ENCODE measurements at places on chromosomes 6 and 20.

DNA sequence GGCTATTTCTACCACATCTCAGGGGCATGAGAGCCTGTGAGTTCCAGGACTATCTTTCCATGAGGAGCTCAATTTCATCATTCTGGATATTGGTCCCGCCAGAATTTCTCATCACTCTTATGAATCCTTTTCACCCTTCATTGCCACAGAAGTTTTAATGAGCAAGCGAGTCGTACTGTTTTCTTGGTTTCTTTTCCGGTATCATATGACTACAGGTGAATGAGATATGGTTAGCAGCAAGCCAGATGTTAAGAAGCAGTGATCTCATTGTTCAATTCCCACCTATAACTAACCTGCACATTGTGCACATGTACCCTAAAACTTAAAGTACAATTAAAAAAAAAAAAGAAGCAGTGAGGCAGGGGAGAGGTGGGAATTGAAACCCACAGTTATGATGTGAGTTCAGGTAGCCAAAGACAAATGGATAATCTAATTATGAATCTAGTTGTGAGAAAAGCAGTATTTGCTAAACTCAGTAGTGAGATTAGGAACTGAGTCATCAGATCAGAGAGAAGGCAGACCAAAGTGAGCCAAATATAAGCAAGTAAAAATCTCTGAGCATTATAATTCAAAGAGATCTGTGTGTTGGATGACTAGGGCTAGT, 78.0 kb upstream of the ELOVL5 start:
- no peak for DNase-seq

GRCh38 chr6:45801471-45802289, 214.0 kb downstream of the CLIC5 start:
- DNase-seq = no peak

GRCh38 chr6:63063631-63064271, 147.5 kb upstream of the FKBP1C start:
- no peak for DNase-seq

DNA sequence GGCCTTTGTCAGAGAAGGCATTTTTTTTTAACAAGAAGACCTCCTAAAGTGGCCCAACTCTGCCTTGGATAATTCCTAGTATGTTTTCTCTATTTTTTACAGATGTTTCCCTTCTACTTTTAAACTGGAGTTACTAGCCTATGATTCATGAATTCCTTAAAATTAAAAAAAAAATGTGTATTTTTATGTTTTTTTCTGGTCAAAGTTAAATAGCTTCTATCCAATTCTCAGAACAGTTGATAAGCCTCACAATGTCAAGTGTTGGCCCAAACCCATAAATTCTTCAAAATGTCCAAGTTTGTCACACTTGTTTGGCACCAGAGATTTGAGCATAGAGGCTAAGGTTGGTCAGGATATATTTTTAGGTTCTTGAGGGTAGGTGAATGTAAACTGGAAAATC, 64.0 kb downstream of the JAG1 start:
- DNase-seq = no peak

GRCh38 chr6:133203344-133203697, 37.8 kb upstream of the EYA4 start:
- DNase-seq = no peak

GRCh38 chr20:41320976-41321375, 3.4 kb upstream of the ZHX3 start:
- DNase-seq = no peak

DNA sequence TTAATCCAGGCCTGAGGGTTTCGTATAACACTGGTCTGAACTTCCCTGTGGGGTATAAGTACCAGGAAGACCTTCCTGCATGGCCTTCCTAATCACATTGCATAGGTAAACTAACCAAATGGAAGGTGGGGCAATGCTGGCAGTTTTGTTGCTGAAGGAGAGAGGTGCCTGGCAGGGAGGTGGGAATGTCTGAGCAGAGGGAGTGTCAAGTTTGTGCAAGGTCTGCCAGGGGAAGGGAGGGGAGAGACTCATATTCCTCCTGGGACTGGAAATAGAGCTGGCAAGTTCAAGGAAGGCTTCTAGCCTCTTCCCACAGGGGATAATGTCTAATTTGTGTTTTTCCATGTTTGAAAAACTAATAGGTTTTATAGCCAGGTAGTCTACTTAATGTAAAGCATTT, 70.6 kb downstream of the HDDC2 start:
- no peak for DNase-seq

DNA sequence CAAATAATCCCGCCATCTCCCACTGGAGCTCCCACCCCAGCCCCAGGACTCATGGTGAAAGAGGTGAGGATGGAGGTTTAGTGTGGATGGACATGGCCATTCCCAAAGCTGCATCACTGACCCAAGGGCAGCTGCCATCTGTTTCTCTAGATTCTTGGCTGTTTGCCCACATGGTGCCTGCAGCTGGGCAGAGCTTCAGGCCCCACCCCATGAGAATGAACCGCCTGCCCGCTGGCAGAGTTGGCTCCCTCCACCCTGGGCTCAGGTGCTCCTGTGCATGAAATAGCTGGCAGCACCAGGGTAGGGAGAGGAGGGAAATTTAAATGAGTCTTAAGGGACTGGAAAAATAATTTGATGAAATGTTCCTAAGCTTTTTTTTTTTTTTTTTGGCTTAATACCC, 17.4 kb downstream of the SCML4 start:
- no peak for DNase-seq

DNA sequence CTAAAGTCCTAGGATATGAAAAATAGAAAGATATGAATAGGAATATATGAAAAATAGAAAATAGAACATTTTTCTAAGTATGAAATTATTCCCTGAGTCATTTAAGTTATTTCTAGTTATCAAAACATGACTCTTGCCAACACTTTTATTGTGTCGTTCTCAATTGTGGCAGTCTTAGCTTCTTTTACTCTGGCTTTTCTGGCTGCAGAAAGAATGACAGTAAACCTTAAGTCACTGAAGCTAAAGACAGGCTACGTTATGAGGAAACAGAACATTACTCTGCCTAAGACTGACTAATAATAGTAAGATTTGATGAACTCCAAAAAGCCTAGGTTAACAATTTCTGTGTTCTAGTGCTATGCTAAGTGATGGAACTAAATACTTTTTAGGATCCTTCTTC, 74.6 kb downstream of the AIG1 start:
- no peak for DNase-seq

- DNase-seq = no peak
Observed at GRCh38 chr20:47789764-47790579, 4.7 kb upstream of the SULF2 start.

- no peak for DNase-seq
Observed at GRCh38 chr6:160070427-160070826, 51.2 kb upstream of the SLC22A1 start.

DNA sequence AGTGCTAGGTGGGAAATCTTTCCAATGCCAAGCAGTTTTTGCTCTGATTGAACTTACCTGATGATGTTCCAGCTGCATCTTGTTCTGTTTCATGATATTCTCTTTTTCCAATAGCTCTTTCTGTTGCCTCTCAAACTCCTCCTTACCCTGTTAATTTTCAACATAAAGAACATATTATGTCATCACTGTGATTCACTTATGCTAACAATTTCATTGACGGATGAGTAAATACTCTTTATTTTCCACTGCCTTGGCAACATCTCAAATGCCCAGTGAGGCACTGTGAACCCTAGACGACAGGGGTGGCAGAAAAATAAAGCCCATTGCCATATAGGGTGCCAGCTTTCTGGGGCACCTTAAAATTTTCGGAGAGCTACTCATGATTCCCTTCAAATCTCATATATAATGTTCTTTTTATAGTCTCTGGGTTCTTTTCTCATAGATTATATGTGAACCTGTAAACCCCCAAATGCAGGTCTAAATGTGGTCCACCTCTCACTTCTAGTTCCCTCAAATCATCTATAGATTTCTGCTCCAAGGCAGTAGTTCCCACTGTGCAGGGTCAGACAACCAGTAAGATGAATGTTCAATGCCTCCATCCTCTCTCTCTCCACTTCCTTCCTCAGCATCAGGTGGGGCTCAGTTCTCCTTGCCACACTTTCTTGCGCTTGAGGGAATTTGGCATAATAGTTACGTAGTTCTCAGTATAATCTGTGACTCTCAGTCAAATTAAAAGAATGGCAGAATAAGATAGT, 44.1 kb downstream of the NEDD9 start:
- no peak for DNase-seq

GRCh38 chr6:17900011-17900410, 87.4 kb downstream of the KIF13A start:
- no peak for DNase-seq

DNA sequence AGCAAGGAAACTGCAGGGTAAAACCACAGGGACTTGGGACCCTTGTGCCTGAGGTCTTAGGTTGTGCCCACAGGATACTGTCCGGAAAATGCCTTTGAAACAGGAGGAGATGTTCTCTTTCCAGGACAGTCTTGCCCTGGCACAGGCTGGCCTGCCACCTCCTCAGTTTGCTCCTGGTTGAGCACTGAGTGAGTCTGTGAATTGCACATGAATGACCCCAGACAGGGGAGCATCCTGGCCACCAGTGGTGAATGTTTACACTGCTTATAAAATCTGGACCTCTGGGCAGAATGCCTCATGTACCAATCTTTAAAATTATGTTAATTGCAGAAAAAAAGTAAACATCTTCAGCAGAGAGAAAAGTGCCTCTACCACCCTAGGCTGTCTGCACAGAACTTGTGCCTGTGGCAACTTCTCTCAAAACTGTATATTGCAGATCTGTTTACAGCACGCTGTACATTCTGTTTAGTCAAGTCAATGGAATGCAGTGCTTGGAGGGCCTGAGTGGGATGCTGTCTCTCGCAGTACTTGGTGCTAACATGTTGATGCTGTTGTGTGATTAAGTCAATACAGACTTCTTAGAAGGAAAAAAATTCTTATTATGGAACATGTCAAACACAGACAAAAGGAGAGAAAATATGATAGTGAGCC, 242.1 kb downstream of the SOD2 start:
- no peak for DNase-seq

GRCh38 chr20:5657190-5657875, 92.9 kb upstream of the SHLD1 start:
- DNase-seq = no peak

DNA sequence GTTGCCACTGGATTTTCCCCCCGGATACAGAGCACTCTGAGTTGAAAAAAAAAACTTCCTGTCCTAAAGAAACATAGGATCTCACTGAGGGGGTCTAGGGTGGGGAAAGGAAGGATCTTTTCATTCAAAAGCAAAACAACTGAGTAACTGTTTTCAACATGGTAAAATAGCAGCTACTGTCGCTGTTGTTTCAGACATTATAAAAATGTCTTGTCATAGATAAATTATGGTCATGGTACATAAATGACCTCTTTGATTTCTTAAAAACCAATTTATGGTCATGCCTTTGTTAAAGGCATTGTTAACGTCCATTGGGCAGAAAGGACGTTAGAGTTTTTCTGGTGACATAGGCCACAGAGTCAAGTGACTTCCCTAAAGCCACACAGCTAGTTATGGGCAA, 180.4 kb upstream of the DTNBP1 start:
- DNase-seq = no peak

DNA sequence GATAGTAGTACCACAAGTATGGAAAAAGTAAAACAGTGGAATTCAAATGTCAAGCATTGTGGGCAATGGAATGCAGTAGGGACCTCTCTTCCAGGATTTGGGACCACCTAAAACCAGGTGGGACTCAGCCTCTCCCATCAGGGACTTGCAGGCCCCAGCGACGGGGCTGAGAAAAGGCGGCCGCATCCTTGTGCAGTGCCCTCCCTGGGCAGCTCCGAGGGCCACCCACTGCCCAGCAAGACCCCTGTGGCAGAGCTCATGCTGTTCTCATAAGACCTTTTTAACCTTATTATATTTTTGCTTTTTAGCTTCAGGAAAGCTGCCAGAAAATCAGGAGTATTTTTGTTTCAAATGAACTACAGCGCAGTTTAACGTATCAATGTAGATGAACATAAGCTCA, 142.6 kb upstream of the RPS6KA2 start:
- no peak for DNase-seq

- DNase-seq = no peak
Observed at GRCh38 chr6:138526822-138527235, 27.5 kb upstream of the NHSL1 start.

DNA sequence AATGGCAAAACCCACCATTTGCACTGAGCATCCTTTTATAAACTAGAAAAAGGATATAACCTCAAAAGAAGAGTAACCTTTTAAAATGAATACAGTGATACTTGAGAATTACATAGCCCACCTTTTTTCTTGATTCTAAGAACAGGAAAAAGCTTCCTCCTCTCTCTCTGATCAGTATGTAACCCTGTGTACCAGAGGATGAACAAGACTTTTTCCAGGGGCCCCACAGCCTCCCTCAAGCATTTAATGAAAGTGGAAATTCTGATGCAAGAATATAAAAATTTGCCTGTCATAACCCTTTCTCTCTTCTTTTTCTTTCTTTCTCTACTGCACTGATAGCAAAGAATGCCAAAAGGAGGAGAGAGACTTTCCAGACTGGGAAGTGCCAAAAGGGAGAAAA, 64.2 kb upstream of the BTN3A2 start:
- DNase-seq = no peak

DNA sequence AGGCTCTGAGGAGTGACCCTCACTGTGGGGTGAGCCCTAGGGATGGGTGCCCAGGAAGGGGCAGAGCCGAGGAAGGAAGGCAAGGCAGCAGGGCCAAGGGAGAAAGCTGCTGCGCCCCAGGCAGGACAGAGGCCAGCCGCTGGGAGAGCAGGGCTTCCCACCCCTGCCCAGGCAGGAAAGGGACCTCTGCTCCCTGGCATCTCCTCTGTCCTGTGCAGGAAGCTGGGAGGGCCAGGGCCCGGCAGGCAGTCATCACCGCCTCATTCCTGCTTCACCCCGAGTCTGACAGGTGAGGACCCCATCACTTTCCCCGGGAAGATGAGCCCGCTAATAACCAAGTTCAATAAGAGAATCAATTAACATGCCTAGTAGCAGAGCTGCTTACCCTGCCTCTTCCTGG, 81.3 kb downstream of the EDN3 start:
- no peak for DNase-seq

DNA sequence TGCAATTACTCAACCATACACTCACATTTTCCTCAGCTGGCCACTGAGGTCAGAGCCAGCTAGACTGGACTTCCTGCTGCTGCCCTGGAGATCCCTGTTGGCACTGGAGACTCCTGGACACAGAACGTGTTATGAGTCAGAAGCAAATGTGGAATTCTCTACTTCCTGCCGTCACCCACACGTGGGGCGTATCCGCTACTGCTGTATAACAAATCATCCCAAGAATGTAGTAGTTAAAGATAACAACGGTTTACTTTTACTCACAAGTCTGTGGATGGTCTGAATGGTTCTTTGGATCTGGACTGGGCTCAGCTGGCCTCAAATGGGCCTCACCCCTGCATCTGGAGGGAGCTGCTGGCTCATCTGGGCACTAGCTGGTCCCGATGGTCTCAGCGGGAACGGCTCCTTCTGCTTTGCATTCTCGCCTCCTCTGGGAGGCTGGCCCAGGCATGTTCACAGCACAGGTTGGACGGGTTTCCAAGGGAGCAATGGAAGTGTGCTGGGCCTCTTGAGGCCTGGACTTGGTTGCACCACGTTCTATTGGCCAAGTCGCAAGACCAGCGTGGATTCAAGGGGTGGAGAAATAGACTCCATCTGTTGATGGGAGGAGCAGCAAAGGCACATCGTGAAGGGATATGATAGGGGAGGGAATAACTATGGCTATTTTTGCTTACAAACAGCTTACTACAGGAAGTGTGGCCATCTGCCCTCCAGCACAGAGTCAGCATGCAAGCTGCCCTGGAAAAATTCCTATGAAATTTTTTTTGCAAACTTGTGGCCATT, 118.5 kb downstream of the SNX5 start:
- no peak for DNase-seq

- no peak for DNase-seq
Observed at GRCh38 chr20:47265984-47266383, 90.5 kb downstream of the ZMYND8 start.

GRCh38 chr20:50967586-50967985, 9.0 kb downstream of the MOCS3 start:
- no peak for DNase-seq

GRCh38 chr6:32108094-32108627, 977 bp downstream of the TNXB start:
- DNase-seq = no peak
